T-helper 2 cell treated with Interferon-gamma antibody and Interleukin-4, amounts not matched to agents 5 μg/mL and 100 μg/mL, for 36 hours (primary cell): ENCODE measurements at places on chromosomes 16 and 17.

- DNase-seq = no peak
Observed at GRCh38 chr16:7744546-7745264, 412.1 kb downstream of the RBFOX1 start.

- no peak for DNase-seq
Observed at GRCh38 chr16:89484041-89484501, 6.3 kb downstream of the ANKRD11 start.

GRCh38 chr17:28896884-28897768, at the start of gene FLOT2:
Gene FLOT2 (minus strand): TSS chr17:28897733. CDS start chr17:28897574, 159 bp downstream.
- peak; percentile 60 for DNase-seq

- DNase-seq = no peak
Observed at GRCh38 chr17:17868641-17869522, 32.1 kb upstream of the SREBF1 start.

DNA sequence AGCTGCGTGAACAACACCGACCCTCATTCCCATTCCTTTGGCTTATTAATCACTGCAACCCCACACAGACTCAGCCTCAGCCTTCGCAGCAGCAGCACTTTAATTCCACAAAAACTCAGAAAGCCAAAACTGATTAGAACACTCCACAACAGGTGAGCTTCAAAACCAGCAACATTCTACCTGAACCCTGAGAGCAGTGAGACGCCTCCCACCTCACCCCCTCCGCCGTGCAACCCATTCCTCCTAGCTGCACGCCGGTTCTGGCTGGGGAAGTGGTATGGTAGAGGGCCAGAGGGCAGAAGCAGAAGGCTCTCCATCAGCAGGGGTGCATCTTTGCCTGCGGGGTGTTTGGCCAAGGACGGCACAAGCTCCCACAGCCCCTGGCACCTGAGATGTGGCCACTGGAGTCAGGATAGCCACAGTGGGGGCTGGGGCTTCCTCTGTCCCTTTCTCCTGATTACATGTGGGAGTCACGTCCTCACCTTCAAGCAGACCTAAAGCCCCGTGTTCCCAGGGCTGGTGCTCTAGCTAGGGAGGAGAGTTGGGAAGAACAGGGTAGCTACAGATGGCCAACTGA, 1.6 kb downstream of the BORCS6 start:
- DNase-seq = no peak

DNA sequence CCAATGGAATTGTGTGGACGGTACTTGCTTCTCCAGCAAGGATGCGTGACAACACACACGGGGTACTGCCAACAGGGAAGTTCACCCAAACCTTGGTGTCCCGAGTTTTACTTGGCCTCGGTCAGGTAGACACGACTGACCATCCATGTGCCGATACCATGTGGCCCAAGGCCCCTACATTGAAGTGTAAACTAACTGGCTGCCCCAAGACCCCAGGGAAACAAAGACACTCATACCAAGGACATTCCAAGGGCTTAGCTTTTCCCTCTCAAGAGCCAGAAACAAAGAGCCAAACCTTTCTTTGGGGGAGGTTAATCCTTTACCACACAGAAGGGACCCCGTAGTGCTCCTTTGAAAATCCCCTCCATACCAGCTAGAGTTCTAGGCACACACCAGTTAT, 215.9 kb upstream of the TNRC6C start:
- DNase-seq = no peak

DNA sequence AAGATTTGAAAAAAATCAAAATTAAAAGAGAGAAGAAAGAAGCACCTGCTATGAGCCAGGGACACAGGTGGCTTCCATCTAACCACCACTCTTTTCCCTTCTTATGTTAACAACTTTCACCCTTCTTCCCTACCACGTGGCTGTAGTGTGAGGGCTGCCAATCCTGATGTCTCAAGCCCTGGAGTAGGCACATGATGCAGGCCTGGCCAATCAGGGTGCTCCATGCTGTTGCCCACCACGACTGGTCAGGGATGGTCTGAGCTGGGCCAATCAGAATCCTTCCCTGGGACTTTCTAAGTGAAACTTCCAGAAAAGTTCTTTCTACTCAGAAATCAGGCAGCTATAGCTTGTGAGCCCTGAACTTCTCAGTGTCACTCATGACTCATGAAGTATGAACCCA, 140.7 kb downstream of the SDK2 start:
- no peak for DNase-seq

- no peak for DNase-seq
Observed at GRCh38 chr17:72723711-72724110, 368.8 kb downstream of the SLC39A11 start.

- no peak for DNase-seq
Observed at GRCh38 chr16:48586083-48586482, 23.9 kb downstream of the N4BP1 start.

GRCh38 chr17:70636517-70637133, 467.3 kb downstream of the KCNJ2 start:
- DNase-seq = no peak

DNA sequence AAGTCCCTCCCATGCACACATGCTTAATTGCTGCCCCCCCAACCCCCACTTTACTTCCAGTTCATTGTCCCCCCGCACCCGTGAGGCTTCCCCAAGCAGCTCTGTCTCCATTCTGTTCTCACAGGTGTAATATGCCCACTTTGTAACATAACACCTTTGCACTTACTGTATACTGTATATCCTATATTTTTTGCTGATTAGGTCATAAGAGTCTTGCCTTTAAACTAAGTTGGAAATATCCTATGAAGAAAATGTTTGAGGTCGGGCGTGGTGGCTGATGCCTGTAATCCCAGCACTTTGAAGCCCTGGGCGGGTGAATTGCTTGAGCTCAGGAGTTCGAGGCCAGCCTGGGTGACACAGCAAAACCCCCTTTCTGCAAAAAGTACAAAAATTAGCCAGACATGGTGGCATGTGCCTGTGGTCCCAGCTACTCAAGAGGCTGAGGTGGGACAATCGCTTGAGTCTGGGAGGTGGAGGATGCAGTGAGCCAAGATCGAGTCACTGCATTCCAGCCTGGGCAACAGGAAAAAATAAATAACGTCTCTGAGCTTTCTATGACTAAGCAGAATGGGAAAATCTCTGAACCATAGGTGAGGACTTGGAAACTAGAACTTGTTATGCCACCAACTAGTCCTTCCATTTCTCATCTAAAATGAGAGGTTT, 76.1 kb downstream of the TNRC6C start:
- no peak for DNase-seq

GRCh38 chr16:87895641-87896141, 26.4 kb upstream of the SLC7A5 start:
- peak; percentile 93 for DNase-seq

- no peak for DNase-seq
Observed at GRCh38 chr17:60147553-60148223, 2.1 kb upstream of the CA4 start.

DNA sequence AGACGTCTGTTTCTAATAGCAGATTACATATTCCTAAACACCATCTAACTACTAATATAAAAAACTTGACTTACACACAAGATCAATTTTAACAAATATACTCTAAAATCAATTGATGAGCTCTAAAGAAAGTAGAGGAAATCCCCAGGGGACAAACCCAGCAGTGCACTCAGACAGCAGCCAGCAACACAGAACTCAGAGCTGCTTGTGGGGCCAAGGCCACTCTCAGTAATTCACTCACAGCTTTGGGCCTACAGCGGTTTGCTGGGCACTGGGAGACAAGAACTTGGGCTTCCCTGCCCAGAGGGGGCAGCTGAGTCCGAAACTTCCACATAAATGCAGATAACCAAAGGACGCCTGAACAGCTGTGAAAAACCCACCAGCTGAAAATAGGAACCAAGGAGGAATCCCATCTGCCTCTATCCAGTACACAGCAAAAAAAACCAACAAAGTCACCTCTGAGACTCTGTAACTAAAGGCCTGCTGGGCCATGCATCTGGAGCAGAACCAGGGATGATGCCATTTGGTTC, 21.4 kb downstream of the NPLOC4 start:
- no peak for DNase-seq

DNA sequence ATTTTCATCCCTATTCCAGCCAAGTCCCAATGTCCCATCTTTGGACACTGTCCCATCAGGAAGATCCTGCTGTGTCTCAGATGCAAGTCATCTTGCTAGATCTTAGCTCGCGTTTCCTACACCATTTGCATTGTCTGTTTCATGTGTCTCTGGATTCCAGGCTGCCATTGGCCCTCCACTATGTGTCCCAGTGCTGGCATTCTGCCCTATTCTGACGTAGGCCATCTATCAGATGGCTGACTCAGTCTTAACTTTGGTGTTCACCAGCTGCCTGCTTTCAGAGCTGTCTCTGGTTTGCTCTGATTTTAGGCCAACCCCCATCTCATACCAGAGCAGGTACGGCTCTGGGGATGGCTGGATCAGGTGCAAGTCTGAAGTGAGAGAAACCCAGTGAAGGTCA, 300.9 kb upstream of the ASIC2 start:
- DNase-seq = no peak

- peak; percentile 57 for DNase-seq
Observed at GRCh38 chr17:44522883-44523671, 19.9 kb upstream of the GPATCH8 start.

DNA sequence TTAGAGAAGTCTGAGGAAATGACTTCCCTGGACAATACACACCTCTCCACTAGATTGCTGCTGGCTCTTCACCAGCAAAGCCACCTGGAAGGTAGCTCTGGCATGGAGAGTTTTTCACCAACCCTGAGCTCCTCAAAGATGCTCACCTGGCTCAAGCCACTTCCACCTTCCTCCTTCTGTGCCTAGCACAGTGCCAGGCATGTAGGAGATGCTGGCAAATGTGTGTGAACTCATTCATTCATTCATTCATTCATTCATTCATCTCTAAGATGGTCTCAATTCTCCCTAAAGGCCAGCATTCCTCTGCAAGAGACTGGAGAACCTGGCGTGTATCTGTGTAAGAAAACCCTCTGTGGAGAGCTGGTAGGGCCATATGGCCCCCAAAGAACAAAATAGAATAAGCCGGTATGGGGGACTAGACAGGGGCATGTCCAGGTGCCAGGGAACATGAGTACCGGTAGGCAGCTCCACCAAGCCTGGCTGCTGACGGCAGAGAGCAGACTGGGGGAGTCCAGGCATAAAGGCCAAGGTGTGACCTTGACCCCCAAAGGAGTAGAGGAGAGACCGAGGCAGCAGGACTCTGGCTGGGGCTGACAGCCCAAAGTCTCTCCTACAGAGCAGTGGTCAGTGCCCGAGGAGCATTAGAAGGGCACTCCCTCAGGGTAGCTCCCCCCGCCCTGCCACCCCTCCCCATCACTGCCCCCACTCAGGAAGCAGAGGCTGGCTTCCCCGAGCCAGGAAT, 132.2 kb upstream of the TNRC6C start:
- DNase-seq = no peak

DNA sequence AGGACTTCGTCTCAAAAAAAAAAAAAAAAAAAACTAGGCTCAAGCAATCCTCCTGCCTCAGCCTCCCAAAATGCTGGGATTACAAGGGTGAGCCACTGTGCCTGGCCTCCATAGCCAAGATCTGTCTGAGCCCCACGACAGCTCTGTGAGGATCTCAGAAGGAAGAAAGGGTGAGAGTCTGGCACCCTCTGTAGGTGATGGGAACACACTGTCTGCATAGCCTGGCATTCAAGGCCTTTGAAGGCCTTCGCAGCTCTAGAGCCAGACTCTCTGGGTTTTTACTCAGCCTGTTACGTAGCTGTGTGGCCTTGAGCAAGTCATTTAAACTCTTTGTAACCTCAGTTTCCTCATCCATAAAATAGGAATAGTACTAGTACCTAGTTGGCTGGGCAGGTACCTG, 6.3 kb upstream of the XPO6 start:
- DNase-seq = peak; percentile 40

- no peak for DNase-seq
Observed at GRCh38 chr17:73652886-73653480, 8.7 kb upstream of the SDK2 start.

DNA sequence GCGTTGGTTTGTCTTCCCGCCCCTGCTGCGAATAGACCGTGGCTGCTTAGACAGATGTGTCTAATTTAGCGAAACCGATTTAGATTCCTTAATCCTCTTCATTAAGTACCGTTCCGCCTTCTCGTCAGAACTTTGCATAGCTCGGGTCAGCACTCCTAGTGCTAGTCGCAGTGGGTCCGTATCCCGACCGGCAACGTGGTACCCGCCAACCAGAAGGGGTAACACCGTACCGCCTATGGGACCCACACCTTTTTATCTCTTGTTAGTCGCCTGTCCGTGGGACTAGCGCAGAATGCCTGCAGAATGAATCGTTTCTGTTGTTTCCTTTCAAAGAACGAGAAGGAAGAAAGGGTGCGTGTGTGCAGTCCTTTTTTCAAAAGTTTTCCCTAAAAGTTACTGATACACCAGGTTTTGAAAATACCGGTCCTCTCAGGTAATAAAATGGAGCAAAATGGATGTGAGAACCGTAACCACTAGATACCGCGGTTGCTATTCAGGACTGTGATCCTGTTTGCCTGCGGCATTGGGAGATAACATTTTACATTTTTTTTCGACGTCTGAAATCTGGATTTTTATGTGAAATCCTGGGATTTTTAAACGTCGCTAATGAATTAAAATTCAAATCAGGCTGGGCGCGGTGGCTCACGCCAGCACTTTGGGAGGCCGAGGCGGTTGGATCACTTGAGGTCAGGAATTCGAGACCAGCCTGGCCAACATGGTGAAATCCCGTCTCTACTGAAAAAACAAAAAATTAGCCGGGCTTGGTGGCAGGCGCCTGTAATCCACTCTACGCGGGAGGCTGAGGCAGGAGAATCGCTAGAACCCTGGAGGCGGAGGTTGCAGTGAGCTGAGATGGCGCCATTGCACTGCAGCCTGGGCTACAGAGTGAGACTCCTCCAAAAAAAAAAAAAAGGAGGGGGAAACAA, 998 bp upstream of the SRSF1 start:
- DNase-seq = no peak

- no peak for DNase-seq
Observed at GRCh38 chr17:37107406-37108083, 158.8 kb downstream of the AATF start.

DNA sequence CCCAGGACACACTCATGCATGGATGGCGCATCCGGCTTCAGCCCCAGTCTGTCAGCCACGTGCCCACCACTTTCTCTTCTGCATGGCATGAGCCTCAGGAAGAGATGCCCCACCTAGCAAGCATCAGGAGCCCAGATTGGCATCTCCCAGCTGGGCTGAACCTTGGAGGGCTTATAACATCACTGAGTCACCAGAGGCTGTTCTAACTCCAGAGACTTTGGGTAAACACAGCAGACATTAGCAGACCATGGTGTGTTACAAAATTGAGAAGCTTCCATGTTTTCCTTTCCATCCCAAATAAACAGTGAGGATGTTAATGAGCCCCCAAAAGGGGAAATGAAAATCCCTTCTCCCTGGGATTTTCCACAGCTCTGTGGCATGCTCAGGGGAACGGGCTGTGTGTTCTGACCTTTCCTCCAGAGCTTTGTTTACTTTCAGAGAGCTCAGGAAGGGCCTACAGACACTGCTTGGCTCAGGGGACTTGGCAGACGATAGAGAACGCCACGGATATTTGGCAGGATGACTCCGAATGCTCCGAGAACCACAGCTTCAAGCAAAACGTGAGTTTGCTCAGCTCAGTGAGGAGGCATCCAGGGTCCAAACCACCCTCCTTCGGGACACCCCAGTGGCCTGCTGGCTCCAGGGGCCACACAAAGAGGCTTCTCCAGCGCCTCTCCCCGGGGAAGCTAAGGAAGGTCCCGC, 16.5 kb downstream of the GLP2R start:
- DNase-seq = no peak

GRCh38 chr16:84712138-84712671, 12.4 kb downstream of the USP10 start:
- no peak for DNase-seq
